ENCODE measurements at places on chromosomes 7 and 10.

DNA sequence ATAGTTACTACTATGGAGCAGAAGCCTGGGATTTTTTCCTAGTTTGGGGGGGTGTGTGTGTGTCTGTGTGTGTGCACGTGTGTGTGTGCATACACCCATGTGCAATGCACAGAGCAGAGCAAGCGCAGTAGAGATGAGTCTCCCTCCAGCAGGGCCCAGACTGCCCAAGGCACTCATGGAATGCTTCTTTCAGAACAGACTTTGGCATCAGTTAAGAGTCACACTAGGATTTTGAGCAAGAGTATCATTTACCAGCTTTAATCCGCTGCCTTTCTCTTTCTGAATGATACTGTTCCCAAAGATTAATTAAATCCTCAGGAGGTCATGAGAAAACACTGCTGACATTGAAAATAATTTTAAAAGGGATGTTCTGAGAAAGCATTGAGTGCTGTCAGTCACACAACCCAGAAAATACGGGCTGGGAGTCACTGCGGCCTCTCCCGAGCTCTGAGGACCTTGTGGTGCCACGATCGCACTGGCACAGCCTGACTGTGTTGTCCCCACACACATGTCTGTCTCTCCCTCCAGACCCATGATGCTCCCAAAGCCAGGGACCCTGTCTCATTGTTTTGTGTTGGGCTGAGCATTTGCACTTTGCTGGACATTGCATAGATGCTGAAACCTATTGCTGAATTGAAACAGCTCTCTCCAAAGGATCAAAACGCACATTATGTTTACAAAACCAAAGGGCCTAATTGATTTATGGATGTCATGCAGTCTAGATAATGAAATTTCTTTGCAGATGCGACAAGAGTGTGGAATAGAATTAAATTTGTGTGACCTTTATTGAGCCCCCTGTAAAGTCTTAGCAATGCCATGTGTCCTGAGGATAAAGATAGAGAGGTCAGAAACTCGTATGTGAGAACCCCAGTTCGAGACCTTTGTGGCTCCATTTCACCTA is 54.7 kb upstream of the FIGNL1 start:
- DNase-seq, result no peak

- no peak for DNase-seq
These were observed 193.9 kb downstream of the SDK1 start for GRCh38 chr7:3494947-3495346.

- no peak for DNase-seq
These were observed 61.6 kb upstream of the BTRC start for GRCh38 chr10:101292194-101293006.

- peak; percentile 36 for DNase-seq
These were observed 975.2 kb downstream of the SORCS1 start for GRCh38 chr10:106189292-106189691.

- peak; percentile 48 for DNase-seq
These were observed 85.9 kb upstream of the MKI67 start for GRCh38 chr10:128211953-128212727.

- DNase-seq, result no peak
These were observed 88.5 kb downstream of the DLG5 start for GRCh38 chr10:77837925-77838595.

DNA sequence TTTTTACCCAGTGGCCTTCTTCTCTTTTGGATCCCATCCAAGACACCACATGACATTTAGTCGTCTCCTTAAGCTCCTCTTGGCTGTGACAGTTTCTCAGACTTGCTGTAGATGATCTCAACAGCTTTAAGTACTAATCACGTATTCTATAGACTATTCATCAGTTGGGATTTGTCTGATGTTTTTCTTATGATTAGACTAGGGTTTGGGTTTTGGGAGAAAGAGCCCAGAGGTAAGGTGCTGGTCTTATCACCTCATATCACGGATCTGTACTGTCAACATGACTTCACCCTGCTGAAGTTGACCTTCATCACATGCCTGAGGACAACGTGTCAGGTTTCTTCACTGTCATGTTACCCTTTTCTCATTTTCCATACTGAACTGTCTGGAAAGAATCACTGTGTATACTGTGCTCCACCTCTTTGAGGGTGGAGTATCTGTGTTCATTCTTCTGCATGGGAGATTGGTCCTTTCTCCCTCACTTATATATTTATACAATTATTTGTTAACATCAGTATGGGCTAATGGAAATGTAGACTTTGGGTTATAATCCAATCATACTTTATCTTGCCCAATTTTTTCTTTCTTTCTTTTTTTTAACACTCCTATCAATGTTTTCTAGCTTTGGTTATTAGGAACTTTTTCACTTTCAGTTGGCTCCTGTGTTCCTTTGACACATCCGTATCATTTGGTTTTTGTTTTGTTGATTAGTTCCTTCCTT is 6.4 kb upstream of the HKDC1 start:
- DNase-seq, result no peak

DNA sequence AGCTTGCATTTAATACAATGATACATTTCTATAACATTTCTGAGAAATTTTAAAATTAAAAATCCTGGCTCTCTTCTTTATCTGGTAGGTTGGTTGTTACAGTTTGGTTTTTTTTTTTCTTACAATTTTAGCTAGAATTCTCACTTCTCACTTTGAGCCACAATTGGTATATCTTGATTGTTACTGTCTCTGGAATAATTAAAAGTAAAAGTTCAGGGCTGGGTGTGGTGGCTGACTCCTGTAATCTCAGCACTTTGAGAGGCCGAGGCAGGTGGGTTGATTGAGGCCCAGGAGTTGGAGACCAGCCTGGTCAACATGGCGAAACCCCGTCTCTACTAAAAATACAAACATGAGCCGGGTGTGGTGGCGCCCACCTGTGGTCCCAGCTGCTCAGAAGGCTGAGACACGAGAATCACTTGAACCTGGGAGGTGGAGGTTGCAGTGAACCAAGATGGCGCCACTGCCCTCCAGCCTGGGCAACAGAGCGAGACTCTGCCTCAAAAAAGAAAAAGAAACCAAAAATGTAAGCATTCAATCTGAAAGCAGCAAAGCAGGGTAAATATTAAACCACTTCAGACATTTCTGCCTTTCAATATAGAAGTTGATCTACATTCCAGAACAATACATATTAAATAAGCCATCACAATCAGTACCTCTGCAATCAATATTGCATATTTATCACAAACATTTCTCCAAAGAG is 88.6 kb upstream of the PFKP start:
- no peak for DNase-seq

DNA sequence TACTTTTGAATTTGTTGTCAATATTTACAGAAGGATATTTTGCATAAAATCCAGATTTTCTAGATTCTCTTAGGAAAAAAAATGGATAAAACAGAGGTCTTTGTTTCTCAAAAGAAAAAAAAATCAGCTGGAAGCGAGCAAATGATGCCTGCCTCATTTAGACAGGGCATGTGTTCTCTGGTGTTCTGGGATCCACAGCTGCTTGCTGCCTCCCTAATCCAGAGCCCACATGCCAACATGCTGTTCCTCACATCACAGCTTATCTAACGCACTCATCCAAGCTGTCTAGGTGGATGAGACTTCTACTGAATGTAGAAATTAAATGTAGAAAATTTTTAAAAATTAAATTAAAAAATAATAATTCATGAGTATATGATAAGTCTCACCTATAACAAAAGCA is 630.1 kb downstream of the SORCS1 start:
- DNase-seq, result no peak

GRCh38 chr10:50991456-50992355 is 82.6 kb upstream of the PRKG1 start:
- DNase-seq, result no peak

GRCh38 chr10:9501944-9502343 is 1447.5 kb downstream of the GATA3 start:
- no peak for DNase-seq

- DNase-seq, result no peak
These were observed 88.3 kb upstream of the AGK start for GRCh38 chr7:141462958-141463357.

GRCh38 chr7:44311561-44312495 is 13.6 kb downstream of the CAMK2B start:
- DNase-seq, result no peak

DNA sequence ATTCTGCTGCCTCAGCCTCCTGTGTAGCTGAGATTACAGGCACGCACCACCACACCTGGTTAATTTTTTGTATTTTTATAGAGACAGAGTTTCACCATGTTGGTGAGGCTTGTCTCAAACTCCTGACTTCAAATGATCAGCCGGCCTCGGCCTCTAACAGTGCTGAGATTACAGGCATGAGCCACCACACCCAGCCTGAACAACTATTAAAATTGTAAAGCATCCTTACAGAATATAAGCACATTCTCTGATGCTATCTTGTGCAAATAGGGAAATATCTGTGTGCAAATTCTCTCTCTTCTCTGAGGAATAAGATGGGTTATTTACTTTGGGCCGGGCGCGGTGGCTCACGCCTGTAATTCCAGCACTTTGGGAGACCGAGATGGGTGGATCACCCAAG is 12.5 kb downstream of the NUDCD3 start:
- no peak for DNase-seq

GRCh38 chr7:151008511-151009323 is 15.6 kb downstream of the ATG9B start:
- peak; percentile 29 for DNase-seq

DNA sequence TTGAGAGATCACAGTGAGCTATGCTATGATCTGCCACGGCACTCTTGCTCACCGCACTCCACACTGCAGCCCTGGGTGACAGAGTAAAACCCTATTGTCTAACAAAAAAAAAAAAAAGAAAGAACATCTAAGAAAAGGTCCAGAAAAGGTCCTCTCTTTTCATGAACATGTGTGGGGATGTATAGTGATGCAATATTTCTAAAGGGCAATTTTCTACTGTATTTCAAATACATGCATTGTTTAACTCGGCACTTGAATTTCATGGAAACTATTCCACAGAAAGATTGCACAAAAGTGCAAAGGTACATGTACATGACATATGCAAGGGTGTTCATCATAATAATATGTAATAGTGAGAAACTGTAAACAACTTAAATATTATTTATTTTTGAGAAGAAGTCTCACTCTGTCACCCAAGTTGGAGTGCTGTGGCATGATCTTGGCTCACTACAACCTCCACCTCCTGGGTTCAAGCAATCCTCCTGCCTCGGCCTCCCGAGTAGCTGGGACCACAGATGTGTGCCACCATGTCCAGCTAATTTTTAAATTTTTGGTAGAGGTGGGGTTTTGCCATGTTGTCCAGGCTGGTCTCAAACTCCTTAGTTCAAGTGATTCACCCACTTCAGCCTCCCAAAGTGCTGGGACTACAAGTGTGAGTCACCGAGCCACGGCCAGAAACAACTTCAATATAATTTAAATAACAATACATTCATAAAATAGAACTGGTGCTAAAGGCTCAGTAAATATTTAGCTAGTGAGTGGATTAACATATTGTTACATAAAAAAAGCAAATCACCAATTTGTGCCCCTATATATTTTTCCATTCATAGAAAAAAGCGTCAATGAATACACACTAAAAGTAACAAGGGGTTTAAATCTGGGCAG is 1.3 kb upstream of the PPRC1 start:
- DNase-seq, result no peak

DNA sequence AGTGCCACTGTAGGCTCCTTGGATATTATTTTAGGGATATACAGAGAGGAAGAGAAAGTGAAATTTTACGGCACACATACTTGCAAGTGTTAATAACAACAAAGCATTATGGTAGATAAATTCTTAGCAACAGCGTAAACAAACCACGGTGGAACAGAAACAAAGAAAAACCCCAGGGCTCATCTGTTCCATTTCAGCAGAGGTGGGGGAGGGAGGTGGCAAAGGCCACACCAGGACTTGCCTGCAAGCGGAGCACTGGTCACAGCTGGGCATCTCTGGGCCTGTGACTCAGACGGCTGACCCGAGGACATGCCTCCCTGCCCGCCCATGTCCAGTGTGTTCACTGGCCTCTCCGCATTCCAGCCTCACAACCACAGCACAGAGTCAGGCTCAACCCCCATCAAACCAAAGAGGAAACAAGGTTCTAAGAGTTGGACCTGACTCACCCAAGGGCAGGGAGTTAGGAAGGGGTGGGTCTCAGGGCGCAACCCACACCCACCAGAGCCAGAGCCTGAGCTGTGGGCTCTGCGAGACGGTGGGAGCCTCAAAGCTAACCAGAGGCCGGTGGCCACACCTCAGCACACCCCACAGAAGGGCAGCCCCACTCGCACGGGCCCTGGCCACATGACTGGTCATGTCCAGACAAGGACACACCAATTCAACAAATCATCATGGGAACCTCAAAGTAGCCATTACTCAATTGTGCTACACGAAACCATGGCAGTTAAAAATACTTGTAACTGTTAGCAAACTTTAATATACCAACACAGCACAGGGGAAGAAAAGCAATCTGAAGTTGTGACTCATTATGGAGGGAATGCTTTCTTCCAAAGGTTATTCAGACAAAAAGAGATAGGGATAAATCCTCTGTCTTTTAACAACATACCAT is 10.7 kb downstream of the ESYT2 start:
- DNase-seq, result peak; percentile 97

DNA sequence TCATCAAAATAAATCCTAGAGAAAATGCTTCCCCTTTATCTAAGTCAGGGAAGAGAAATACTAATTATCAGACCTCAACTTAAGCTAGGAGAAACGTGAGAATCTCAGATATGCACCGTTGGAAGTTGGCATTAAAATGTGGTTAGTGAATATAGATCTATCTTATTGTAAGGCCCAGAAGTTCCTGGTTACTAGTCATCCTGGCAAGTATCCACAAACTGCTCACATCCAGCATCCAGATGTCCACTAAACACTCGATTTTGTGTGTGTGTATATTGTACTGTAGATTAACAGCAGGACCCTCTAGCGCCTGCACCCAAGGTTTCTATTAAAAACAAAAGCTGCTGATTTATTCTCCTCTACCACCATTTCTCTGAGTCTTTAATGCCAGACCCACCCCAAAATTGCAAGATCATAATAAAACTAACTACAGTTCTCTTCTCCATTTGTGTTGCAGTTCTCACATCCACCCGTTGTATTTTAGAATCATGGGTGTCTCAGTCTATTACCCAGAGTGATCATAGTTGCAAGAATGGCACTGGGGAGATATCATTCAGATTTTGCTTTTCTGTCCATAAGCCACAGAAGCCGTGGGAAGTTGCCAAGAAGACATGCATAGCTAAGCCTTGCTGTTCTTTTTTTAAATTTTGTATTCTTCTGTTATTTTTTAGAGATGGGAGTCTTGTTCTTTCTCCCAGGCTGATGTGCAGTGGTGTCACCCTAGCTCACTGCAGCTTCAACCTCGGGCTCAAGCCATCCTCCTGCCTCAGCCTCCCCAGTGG is 165.4 kb downstream of the KIAA1217 start:
- DNase-seq, result no peak

DNA sequence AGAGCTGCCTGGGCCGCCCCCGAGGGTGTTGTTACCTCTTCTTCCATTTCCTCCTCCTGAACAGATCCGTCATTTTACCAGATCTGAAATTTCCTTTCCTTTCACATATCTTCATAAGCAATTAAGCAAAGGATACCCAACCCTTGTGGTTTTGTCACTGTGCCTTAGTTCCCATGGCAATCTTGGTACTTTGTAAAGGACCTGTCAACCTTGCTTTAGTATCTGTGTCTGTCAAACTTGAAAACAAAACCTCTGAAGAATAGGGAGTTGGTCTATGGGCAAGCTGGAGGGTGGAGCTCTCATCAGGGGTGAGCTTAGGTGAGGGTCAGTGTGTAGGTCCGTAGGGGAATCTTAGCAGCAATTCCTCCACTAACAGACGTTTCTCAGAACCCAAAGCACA is 25.4 kb upstream of the CCDC3 start:
- DNase-seq, result no peak

- no peak for DNase-seq
These were observed 12.0 kb upstream of the AGR2 start for GRCh38 chr7:16816824-16817223.

GRCh38 chr10:80699602-80700039 is 161.9 kb downstream of the SH2D4B start:
- peak; percentile 40 for DNase-seq

GRCh38 chr10:48414778-48415177 is 108.3 kb downstream of the MAPK8 start:
- no peak for DNase-seq

Measured in kidney glomerular epithelial cell (primary cell).